ENCODE measurements at places on chromosomes 3 and 15.

DNA sequence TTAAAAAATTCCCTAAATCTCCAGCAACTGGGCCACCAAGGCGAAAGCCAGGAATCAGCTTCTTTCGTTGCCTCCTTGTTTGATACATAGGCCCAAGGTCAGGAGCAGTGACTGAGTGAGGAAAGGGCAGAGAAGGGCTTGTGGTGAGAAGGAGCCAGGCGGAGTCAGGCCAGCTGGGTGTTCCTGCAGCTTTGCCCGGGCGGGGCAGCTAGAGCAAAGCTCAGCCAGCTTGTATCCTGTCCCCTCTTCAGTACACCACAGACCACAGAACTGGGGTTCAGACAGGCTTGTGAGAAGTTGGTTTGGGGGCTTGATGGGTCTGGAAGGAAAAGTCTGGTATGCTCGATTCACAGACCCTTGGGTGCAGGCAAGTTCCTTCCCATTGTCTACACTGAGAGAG is 52.6 kb downstream of the CCK start:
- DNase-seq, result no peak

DNA sequence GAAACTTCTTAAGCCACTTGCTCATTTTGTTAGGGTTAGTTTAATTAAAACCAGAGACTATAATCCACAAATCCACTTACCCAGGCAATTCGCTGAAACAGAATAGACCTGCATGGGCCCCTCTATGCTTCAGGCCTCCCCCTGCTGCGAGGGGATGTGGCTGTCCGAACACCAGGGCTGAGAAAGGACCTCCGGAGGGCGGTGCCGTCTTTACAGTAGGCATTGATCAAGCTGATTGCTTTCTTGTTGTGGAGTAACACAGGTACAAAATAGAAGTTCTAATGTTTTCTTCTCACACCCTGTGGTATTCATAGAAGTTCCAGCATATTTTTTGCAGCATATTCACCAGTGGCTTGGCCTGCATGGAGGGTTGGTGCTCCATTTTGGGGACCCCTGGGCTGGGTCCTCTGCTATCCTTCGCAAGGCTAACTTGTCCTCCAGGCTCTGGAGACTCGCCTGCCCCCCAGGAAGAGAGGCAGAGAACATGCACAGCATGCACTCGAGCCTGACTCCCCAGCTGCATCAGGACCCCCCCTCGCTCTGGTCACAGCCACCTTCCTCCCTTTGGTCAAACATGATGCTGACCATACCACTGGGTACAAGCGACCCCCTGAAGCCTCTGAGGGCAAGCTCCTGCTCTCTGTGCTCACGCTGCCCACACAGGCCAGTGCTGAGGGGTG is 55.3 kb downstream of the TPRA1 start:
- no peak for DNase-seq

DNA sequence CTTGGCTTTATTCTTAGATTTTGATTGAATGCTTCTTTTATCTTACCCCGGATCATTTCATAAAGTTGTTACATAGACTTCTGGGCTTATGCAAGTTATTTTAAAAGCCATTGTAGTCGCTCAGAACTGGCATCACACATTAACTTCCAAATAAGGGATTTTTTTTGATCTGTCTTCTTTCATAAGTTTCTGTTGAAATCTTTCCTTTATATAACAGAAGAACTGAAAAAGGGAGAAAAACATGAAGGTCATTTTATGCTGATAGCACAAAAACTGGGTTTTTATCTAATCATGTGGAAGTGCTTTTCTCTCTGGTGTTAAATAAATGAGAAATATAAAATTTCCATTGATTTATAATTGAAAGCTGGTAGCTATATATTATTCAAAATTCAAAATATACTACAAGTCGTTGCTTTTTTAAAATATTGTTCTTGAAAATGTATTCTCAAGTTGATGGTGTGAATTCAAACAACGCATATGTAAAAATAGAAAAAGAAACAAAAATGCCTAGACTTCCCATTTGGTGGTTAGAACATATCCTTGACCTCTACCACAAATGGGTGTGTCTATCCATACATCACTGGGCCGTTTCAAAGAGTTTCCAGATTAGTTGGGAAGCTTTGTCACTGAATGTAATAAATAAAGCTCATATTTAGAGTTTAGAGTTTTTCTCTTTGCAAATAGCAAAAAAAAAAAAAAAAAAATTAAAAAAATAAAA is 258.3 kb upstream of the ZPLD1 start:
- no peak for DNase-seq

DNA sequence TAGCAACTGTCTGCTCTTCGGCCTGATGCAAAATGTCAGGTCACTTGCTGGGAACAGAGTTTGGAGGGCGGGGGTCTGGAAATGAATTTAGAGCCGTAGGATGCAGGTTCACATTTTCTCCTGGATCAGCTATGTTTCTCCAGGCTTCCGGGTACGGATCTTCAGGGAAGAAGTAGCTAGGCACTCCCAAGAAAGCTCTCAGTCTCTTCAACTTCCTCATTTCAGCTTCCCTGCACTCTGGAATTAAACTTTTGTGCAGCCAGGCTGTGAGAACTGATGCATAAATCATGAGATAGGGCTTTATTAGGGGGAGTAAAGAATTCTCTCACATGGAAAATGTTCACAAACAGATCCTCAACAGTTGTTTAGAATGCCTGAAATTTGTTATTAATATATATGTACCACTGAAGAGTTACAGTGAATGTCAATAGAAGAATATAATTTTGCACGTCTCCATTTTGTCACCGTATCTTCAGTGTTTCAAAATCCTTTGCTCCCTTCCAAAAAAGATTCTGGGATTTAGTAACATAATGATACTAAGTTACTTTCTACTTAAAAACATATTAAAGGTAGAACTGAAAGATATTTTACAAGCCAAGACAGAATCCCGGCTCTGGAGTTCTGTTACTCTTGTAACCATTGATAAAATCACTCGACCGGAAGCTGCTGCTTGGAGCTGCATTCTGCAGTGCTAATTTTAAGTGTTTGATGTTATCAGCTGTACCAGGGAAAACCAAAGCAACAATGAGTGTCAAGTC is 178.5 kb upstream of the P2RY1 start:
- no peak for DNase-seq

DNA sequence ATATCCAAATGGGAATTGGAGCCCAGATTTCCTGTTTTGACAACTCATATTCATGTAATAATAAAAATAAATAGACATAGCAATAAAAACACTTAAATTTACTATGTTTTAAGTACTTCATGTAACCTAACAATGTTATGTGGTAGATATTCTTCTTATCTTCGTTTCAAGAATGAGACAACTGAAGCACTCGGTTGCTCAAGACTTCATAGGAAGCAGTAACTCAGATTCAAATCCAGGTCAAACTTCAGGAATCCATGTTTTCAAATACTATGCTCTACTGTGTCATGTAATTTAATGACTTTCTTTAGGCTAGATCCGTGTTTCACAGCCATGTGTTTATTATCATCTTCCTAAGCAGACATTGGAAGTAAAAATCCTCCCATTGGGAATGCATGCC is 492.2 kb downstream of the CNTN3 start:
- DNase-seq, result no peak

GRCh38 chr3:169678122-169678521 is 14.6 kb upstream of the MECOM start:
- no peak for DNase-seq

DNA sequence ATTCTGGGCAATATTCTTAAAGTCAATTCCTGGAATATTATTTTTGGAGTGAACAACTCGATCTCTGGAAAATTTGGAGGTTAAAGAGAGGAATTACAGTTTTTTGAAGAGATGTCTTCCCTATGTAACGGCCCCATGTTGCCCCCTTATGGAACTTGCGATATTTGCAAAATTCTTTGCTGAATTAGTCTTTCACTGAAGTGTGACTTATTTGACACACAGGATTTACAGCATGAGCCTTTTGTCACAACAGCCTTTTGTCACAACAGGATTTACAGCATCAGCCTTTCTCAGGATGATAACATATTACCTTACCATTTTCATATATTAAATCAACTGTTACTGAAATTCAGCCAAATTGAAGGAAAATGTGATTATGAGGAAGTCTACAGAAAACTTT is 37.8 kb upstream of the SPTSSB start:
- no peak for DNase-seq

DNA sequence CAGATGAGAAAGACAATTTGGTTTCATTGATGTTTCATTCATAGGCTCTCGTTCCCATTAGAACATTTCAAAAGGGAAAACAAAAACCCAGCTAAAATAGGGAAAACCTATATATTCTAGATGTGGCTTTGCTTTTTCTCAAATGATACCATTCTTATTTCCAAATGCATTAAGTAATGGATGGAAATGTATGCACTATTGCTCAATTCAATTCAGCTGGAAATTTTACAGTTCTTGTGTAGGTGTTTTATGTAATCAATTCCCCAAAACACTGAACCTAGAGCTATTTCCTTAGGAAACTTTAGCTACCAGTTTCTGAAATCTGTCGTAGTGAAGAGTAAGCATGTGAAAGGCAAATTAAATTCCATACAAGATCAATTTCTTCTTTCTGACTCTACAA is 11.7 kb downstream of the IL1RAP start:
- no peak for DNase-seq

DNA sequence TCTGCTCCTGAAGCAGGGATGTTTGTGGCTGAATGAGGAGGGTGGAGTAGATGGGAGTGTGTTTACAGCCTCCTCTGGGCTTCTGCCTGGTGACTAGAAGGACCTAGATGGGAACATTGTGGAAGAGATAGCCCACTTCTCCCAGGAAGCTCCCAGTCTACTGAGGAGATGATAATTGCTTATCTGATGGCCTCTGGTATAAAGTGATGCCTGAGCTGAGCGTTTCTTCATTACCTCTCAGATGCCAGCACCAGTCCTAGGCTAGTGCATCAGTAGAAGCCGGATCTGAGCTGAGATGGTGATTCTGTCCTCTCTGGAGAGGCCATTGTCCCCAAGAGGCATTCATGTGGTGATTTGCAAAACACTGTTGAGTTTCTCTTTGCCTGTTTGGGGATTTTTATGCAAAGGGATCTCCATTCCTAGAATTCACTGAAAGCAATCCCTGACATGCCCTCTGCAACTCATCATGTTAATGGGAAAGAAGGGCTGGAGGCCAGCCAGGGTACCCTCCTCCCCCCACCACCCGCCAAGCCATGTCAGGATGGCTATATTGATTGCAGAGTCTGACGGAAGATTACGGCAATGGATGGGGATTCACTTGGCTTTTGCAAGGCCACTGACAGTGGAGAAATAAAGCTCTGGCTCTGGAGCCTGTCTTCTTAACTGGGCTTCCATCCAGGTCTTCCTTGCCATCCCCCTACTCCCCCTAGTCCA is 166.4 kb upstream of the ROPN1 start:
- DNase-seq, result no peak

DNA sequence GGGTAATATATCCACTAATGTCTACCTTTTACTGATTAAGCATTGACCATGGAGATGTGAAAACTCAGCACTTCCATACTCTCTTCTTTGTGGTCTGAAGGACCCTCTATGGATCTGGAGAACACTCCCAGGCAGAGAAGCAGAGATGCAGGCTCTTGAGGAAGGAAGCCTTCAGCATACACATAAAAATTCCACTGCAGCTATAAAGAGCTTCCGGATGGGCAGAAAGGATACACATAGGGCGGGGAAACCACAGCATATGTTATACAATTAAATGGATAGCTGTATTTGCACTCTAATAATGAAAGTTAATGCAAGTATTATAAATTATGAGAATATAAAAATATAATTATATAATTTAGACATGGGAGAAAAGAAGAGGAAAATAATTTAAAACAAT is 1258.2 kb upstream of the ALCAM start:
- DNase-seq, result no peak

- DNase-seq, result no peak
Observed at GRCh38 chr3:5009506-5010109, 30.4 kb downstream of the BHLHE40 start.

DNA sequence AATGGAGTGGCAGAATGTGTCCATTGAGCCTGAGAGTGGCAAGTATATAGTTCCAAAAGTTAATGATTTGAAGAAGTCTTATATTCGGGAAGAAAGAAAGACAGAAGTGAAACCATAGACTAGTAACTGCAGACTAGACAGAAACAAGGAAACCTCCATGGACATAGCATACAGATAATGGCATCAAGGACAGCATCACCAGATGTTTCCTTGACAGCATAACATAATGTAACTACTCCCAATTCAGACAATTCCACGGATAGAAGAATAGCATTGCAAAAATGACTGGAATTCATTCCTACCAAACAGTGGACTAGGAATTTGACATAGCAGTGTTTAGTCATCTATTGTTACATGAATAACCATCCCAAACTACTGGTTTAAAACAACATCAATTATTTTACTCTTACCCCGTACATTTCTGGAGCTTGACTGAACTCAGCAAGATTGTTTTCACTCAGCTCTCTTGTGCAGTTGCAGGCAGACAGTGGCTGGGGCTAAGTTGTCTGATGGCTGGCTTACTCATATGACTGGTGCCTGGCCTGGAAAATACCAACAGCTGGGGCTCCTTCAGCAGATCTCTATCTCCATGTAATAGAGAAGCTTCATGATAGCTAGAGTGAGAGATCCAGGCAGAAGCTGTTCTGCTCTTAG is 109.7 kb upstream of the GADL1 start:
- no peak for DNase-seq

GRCh38 chr3:29186982-29187725 is 93.7 kb upstream of the RBMS3 start:
- DNase-seq, result no peak

GRCh38 chr3:12509466-12509865 is 25.2 kb downstream of the TSEN2 start:
- DNase-seq, result no peak

All from activated CD8-positive, alpha-beta memory T cell treated with anti-CD3 and anti-CD28 coated beads, Interleukin-2, amount 50 U/mL, for 48 hours (primary cell).